Erythroblast (primary cell): ENCODE measurements at places on chromosomes 2 and 18.

DNA sequence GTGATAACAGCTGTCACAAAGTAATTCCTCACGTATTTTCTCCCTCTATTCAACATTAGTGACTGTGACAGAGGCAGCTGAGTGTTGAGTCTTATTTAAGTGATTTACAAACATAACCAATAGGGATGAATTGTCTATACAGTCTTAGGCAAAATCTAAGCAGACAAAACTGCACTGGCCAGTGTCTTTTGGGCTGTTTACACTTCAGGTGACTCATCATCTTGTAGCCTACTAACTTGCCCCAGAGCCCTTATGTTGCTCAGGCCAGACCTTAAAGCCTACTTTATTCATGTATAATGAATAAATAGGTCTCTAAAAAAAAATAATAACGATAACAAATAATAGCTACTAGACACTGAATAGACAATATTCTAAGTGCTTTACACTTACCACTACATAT, 17.2 kb downstream of the THOC1 start:
- peak; percentile 26 for DNase-seq

DNA sequence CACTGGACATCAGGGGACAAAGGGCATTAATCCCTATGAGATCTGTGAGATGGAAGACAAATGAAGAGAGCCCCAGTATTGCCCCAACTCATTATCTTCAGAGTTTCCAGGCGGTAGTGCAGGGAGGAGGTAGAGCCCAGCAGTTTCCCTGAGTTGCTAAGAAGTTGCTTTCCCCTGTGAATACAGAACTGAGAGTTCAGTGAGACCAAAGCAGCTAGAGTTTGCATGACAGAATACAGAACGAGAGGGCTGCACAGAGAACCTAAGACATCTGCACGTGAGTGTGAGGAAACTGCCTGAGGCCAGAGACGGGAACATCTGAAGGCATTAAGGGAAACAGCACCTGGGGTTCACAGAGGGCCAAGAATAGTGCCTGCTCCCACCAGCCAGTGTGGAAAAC, 18.1 kb upstream of the PGAP1 start:
- no peak for DNase-seq

- no peak for DNase-seq
Measured at GRCh38 chr18:2956056-2956455, 56.9 kb downstream of the LPIN2 start.

GRCh38 chr2:5690718-5691220, 1.4 kb upstream of the SOX11 start:
- DNase-seq: no peak

DNA sequence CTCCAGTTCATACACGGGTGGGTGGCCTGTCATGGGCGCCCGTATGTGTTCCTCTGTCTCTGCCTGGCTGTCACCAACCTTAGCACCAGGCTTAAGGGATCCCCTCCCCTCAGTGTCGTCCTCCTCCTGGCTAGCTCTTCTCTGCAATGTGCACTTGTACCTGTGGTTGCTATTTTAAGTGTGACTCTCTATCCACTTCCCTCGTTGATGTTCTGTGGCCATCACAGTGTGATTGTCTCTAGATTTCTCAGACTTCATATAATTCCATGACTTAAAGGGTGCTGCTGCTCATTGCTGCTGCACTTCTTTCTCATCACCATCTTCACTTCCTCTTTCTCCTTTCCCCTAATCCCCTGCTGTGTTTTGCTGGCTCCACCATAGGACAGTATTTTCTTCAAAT, 143.4 kb downstream of the EML6 start:
- no peak for DNase-seq

- DNase-seq: no peak
Measured at GRCh38 chr2:136325844-136326331, 207.9 kb upstream of the CXCR4 start.
